Activated CD4-positive, alpha-beta T cell treated with anti-CD3 and anti-CD28 coated beads, Interleukin-10, Interleukin-2, amounts not matched to agents 100 ng/mL and 50 ng/mL, durations not matched to agents 16 hours and 8 hours (primary cell): ENCODE measurements at places on chromosomes 12 and 14.

- no peak for DNase-seq
These were observed 46.6 kb downstream of the ETV6 start for GRCh38 chr12:11696084-11696483.

DNA sequence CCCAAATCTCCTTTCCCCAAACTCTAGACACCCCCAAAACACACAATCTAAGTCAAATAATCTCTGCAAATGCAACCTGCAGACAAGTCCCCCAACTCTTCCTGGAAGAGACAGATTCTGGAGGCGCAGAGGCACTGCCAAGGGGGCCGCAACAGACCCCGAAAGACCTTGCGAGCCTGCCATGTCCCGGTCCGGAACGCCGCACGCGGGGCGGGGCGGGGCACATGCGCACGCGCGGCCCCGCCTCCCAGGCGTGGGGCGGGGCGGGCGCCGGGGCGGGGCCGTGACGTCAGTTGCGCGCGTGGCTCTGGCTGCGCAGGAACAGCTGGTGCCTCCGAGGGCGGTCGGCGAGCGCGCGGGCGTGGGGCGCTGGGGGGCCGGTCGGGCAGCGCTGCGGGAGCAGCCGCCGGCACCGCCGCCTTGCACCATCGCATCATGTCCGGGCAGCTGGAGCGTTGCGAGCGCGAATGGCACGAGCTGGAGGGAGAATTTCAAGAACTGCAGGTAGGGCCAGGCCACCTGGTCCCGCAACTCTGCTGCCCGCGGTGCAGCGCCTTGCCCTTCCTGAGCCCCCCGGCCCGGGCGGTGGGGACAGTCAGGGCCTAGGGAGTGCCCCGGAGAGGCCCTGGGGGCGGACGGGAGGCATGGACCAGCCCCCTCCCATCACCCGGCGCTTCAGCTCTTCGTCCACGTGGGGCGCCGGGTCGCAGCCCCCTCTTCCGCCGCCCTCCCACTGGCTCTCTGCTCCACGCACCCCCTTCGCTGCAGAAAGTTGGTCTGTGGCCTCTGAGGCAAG, at the start of gene TMEM120B:
Gene TMEM120B (plus strand): TSS at position 292 of the 796 bp plus-strand sequence. CDS start 144 bp downstream, at position 436.
- peak; percentile 89 for DNase-seq

DNA sequence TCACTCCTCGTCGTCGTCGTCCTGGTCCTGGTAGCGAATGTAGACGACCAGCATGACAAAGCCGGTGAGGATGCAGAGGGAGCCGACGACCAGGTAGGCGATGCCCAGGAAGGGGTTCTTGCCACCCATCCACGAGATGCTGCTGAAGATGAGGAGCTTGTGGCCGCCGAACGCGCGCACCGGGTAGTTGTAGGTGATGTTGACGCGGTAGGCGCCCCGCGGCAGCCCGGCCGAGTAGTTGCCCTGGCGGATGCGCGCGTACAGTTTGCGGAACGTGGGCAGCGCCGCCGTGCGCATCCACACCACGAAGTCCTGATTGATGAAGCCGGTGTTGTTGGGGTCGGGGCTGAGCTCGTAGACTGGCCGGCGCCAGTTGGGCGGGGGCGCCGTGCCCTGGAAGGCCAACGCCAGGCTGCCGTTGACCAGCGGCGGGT, 1.0 kb downstream of the TMEM30B start:
- DNase-seq: peak; percentile 22

DNA sequence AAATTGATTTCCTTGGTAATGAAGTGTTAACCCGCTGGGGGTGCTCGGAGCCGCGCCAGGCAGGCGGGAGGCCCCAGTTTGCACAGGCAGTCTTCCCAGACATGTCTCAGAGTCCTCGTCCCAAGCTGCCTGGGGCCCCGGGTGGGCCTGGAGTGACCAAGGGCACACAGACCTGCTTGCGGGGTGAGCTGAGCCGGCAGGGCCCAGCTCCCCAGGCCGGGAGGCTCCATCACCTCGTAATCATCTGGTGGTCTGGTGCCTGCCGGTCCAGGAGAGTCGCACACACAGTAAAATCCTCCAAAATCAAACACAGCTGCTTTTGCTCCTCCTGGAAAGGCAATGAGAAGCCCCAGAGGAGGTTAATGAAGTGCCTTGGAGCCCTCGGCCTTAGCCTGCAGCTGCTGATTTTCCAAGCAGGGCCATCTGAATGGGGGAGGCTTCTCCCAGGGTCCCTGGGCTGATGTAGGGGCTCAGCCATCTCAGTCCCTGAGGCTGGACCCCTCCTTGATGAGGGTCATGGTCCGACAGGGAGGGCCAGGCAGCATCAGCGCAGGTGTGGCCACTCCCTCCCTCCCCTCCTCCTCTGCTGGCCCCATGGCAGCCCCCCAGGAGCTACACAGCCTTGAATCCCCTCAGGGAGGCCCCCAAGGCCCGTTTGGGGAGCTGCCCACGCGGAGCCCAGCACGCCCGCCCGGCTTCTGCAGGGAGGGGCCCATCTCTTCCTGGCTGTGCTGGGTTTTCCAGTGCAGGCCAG, 39.4 kb upstream of the FBRSL1 start:
- no peak for DNase-seq

DNA sequence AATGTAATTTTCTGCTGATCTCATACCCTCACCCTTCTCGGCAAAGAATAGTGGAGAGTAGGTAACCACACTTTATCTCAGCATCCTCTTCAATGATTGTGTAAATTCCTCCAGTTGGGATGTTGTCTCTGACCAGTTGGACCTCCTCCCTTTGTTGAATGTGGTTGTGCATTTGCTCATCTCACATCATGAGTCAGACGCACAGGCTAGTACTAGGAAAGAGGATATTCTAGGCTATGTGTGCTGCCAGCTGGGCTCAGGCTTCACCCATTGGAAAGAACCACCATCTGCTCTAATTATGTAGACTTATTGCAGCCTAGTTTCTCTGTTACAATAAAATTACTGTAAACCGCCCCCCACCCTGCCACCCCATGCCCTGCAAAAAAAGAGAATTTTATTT, 90.3 kb downstream of the LMO3 start:
- no peak for DNase-seq

DNA sequence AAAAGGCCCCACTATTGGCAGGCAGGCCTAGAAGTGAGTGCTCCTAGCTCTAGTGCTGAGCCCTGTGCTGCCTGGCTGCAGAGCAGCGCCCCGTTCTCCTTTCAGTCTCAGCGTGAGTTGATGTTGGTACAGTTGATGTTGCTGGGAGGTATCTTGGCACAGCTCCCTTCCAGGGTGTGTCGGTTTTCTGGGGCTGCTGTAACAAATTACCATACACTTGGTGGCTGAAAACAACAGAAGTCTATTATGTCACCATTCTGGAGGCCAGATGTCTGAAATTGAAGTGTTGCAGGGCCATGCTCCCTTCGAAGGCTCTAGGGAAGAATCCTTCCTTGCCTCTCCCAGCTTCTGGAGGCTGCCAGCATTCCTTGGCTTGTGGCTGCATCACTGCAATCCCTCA, 151.4 kb downstream of the TSPAN9 start:
- no peak for DNase-seq

DNA sequence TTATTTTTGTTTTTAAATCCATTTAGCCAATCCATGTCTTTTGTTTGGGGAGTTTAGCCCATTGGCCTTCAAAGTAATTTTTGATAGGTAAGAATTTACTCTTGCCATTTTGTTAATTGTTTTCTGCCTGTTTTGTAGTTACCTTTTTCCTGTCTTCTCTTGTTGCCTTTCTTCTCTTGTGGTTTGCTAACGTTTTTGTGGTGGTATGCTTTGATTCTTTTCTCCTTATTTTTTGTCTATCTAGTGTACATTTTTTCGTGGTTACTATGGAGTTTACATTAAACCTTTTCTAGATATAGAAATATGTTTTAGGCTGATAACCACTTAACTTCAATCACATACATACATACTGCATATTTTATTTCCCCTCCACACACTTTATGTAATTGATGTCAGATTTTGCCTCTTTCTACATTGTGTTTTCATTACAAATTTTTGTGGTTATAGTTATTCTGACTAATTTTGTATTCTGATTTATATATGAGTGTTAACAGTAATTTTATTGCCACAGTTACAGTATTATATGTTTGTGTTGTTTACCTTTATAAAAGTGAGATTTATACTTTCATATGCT, 19.2 kb upstream of the PPP1R12A start:
- no peak for DNase-seq

DNA sequence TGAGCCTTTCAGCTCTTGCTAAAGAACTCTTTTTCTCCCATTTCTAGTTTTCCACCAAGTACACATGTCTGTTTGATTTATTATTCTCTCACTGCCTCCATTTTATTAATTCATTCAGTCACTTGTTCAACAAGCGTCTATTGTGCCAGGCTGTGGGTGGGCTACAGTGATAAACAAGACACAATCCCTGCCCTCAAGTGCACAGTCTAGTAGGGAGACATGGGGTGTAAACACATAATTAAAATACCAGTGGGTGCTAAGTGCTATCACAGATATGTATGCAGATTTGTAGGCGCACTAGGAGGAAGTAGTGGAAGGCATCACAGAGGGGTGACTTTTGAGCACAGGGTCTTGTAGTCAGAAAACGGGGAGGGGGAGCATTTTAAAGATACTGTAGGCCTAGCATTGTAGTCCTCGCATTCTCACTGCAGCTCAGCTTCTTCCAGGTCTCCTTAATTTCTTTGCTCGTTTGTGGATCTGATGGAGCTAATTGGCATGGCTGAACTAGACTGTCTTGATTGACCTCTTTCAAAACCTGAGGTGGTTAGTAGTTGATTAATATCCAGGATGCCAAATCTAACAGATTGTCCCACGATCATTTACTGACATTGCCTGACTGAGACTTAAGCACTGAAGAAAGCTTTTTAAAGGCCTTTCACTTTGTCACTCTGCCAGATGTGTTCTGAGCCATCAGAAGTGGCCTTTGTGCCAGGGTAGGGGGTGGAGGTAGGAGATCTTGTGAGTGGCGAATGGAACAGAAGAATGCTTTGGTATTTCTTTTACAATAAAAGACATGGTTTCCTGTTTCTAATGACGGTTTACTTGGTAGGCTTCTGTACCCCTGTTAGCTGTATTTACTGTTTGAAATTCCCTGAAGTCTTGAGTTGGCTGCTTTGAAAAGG, 116.9 kb downstream of the DIP2B start:
- no peak for DNase-seq

- no peak for DNase-seq
These were observed 97.3 kb upstream of the RBM19 start for GRCh38 chr12:114063435-114063834.

DNA sequence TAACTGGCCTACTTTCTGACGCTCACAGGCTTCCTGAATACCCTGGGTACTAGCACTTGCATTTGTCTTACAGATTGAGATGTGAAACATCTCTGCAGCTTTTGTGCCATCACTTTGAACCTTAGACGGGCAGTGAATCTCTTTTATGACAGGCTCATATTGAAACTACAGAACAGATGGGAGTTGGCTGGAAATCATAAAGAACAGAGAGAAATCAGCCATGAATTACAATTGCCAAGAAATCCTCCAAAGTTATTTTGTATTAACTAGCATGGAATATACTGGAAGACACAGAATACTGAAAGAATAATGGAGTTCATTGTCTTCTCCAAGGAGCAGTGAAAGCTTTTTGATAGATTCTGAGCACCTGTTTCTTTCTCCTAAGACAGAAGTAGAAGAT, 32.7 kb downstream of the MYF5 start:
- no peak for DNase-seq

GRCh38 chr14:98290596-98290995, 981.4 kb downstream of the BCL11B start:
- DNase-seq: no peak

GRCh38 chr14:105193916-105194782, 13.0 kb upstream of the NUDT14 start:
- DNase-seq: no peak

GRCh38 chr14:96037891-96038557, 1.1 kb upstream of the C14orf132 start:
- DNase-seq: no peak

- no peak for DNase-seq
These were observed 141.3 kb upstream of the FKBP4 start for GRCh38 chr12:2653461-2653965.

DNA sequence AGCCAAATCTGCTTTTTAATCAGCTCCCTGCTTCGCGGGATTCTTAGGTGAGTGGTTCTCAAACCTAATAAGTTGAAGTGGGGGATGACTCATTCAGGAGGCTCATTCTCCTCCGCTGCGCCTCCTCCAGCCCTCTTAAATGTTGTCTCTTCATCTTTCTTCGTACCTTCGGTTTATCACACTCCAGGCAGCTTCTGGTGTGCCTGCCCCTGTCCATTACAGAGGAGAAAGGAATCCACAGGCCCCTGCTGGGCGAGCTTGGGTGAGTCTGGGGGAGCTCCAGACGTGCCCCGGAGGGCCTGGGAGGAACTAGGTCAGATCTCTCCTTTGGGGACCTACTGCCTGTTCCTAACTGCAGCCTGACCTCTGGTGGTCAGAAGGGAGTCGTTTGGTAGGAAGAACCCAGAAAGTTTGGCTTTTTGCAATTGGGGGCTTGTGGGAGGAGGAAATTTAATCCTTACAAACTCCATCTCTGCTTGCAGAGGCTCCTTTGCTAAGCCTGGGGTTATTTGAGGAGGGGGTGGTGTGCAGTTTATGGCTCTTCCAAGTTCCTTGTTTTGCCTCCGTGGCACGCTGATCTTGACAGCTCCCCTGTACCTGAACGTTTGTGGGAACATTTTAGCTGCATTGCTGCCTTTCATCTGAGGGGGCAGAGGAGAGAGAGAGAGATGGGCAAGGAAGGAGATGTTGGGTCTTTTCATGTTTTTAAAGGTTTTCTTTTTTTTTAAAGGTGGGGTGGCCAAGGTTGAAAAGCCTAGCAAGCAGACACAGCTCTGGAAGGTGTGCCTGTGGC, 84.1 kb upstream of the GNG2 start:
- DNase-seq: peak; percentile 57

- no peak for DNase-seq
These were observed 986 bp upstream of the NTF3 start for GRCh38 chr12:5430641-5431603.

DNA sequence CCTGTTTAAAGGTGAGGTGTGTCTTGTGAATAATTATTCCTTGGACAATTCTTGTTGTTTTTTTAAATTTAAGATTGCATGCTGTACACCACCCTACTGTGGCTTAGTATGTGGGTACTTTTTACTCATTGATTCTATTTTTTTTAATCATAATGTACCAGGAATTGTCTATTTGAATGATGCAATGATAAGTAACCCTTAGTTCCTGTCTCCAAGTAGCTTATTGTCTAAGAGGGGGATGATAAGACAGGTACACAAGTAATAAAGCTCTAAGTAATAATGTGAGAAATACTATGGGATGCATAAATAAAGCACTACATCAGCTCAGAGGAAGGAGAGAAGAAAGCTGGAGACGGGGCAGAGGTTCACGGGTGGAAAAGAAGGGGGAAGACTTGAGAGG, 90.9 kb downstream of the MYRFL start:
- DNase-seq: no peak

- no peak for DNase-seq
These were observed 62.2 kb upstream of the DIO3 start for GRCh38 chr14:101499080-101499479.
